Uterus (tissue), 4 donors: ENCODE measurements at places on chromosomes 3 and 15. TPM values are rescaled to one million over a fixed set of nuclear protein-coding genes. Genes with fewer than 3 reads are reported as not detected.

ST8SIA2 gene
- not detected for total RNA-seq

ARPP21 gene
- total RNA-seq = 1.2 TPM

DNA sequence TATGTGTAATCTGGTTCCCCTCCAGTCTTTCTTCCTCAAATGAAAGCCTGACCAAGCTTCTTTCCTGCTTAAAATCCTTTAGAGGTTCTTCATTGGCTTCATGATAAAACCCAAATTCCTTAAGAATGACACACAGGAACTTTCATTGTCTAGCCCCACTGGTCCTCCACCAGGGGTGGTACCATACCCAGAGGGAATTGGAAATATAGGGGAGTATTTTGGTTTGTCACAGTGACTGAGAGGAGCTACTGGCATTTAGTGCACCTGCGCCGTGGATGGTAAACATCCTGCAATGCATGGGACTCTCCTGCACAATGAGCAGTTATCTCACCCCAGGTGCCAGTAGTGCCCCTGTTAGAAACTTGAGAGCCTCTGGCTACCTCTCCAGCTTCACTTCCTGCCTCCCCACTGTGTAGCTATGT lies 10.8 kb downstream of the ZWILCH start:
- H3K36me3 ChIP-seq = no peaks in the 10 kb centered on the region
- H3K4me1 ChIP-seq = no peaks in the 10 kb centered on the region
- H3K4me3 ChIP-seq = no peak overlapping the region
- H3K27ac ChIP-seq = no peak overlapping the region
- no peak for DNase-seq
- no peaks in the 10 kb centered on the region for H3K27me3 ChIP-seq

GRCh38 chr3:149833241-149833640 lies 20.2 kb downstream of the RNF13 start:
- DNase-seq = no peak
- H3K27me3 ChIP-seq = no peaks in the 10 kb centered on the region
- no peak overlapping the region for H3K4me3 ChIP-seq
- no peak overlapping the region for H3K27ac ChIP-seq

RPP25 gene
- total RNA-seq = 6.4 TPM

- no peak overlapping the region for H3K4me3 ChIP-seq
- H3K27ac ChIP-seq = no peak overlapping the region
- DNase-seq = no peak
- no peaks in the 10 kb centered on the region for H3K4me1 ChIP-seq
Observed at GRCh38 chr3:113070072-113070640, 79.4 kb downstream of the GTPBP8 start.

GRCh38 chr3:107206141-107206540 lies 171.1 kb upstream of the CCDC54 start:
- no peak overlapping the region for H3K4me3 ChIP-seq
- H3K27ac ChIP-seq = no peak overlapping the region
- H3K4me1 ChIP-seq = peaks cover 4% of the 10 kb centered on the region

SCN11A gene
- total RNA-seq = not detected

TTLL3 gene
- total RNA-seq = 67.1 TPM

CCDC9B gene
- total RNA-seq = 43.8 TPM

MITF gene
- total RNA-seq = 18.2 TPM

- H3K4me3 ChIP-seq = peak overlapping the region; percentile 76
- peak overlapping the region; percentile 91 for H3K27ac ChIP-seq
- peaks cover 6% of the 10 kb centered on the region for H3K4me1 ChIP-seq
- peak; percentile 59 for DNase-seq
Observed at GRCh38 chr15:85620690-85621049, 174.1 kb downstream of the KLHL25 start.

DNA sequence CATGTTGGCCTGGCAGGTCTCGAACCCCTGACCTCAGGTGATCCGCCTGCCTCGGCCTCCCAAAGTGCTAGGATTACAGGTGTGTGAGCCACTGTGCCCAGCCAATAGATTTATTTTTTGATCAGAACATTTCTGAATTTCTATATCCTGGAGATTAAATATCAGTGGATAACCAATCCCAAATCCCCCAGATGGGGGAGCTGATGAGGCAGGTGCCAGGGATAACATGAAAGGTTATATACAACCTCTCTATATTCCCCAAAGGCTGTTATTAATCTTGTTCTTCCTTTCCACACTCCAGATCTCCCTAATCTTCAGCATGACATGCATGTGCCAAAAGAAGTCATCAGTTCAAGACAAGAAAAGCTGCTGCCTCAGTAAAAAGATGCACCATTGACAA lies 112.3 kb downstream of the WDR76 start:
- H3K4me3 ChIP-seq = no peak overlapping the region
- H3K27ac ChIP-seq = no peak overlapping the region
- no peaks in the 10 kb centered on the region for H3K27me3 ChIP-seq
- no peak for DNase-seq

DNA sequence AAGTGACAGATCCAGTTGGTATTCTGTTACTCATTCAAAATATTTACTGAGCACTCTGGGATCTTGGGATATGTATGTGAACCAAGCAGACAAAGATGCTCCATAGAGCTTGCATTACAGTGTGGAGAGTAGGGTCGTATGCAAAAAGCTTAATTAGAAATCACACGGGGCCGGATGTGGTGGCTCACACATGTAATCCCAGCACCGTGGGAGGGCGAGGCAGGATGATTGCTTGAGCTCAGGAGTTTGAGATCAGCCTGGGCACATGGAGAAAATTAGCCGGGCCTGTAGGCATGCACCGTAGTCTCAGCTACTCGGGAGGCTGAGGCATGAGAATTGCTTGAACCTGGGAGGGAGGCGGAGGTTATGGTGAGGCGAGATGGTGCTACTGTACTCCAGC lies 68.7 kb upstream of the MB21D2 start:
- H3K4me3 ChIP-seq = no peak overlapping the region
- H3K4me1 ChIP-seq = no peaks in the 10 kb centered on the region
- H3K27ac ChIP-seq = no peak overlapping the region
- no peaks in the 10 kb centered on the region for H3K36me3 ChIP-seq
- H3K27me3 ChIP-seq = peaks cover 3% of the 10 kb centered on the region
- DNase-seq = no peak

DNA sequence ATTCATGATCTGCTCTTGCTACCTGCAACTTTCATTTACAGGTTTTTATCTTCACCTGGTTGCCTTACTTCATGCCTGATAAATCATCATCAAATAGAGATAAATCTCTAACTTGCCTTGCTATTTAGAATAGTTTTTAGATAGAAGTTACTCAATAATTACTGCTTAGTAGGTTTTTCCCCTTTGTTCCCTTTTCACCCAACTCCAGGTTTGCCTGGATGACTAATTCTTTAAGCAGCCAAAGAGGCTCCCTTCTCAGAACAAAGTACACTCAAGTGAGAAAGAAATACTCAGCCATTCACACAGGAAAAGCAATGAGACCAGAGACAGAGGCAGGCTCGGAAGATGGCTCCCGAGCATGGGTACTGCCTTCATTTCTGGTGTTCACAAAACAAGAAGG lies 268.1 kb upstream of the CRBN start:
- H3K36me3 ChIP-seq = no peaks in the 10 kb centered on the region
- no peak for DNase-seq
- no peaks in the 10 kb centered on the region for H3K27me3 ChIP-seq

DNA sequence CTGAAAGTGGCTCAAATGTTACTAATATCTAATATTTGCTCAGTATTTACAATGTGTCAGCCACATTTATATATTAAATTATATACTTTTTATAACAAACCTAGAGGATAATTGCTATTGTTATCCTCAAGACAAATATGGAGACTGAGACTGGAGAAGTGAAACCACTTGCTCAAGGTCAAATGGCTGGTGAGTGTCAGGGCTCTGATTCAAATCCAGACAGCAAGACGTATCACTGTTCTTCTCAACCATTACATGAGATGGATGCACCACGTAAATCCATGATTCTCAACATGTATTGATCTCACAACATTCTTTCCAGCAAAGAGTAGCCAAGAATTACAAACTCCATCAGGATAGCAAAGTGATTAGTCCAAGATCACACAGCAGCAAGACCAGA lies 53.8 kb upstream of the CPB1 start:
- no peak overlapping the region for H3K4me3 ChIP-seq
- no peak overlapping the region for H3K27ac ChIP-seq
- no peaks in the 10 kb centered on the region for H3K36me3 ChIP-seq
- DNase-seq = no peak
- no peaks in the 10 kb centered on the region for H3K27me3 ChIP-seq
- no peaks in the 10 kb centered on the region for H3K4me1 ChIP-seq

GRK7 gene
- not detected for total RNA-seq

DNA sequence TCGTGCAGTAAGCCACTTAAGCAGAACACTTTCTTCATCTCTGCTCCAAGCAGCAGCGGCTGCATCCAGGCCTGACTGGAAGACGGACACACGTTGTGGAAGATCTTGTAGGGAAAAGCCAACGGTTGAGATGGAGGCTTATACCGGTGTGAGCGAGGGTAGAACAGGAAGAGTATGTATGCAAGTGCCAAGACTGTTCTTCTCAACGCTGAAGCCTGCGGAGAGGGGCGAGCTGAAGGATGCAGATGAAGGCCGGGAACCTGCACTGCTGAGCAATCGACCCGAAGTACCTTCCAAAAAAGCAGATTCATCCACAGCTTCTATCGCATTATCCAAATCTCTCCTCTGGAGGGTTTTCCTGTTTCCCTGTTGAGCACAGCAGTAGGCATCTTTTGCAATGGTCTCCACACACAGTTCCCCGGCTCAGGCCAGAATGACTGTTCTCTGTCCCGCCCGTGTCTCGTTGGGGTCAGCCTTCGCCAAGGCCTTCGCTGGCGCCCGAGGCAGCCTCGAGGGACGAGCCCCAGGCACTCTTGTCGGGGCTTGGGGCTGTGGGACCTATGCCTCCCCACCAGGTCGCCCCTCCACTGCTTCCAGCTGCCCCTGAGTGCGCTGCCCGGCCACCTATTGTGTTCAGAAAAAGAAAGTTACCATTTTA lies 22.2 kb upstream of the DYNC1LI1 start:
- no peak overlapping the region for H3K27ac ChIP-seq
- no peak for DNase-seq
- H3K36me3 ChIP-seq = no peaks in the 10 kb centered on the region

DNA sequence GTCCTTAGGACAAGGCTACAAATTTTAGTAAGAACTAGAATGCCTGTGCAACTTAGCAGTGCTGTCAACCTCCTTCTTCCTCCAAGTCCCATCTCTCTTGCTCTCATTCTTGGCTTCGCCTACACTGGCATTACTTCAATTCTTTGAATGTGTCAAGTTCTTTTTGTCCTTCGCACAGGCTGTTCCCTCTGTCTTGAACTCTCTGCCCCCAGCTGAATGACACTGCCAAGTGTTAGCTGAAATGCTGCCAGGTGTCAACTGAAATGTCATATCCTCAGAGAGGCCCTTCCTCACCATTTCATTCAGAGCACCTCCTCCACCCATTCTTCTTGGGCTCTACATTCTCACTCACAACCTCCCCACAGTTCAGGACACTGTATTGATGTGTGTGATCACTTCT lies 48.8 kb upstream of the PSMD6 start:
- H3K27me3 ChIP-seq = no peaks in the 10 kb centered on the region
- H3K4me1 ChIP-seq = no peaks in the 10 kb centered on the region
- no peak for DNase-seq
- H3K36me3 ChIP-seq = no peaks in the 10 kb centered on the region
- H3K4me3 ChIP-seq = no peak overlapping the region

GRCh38 chr3:97389936-97390335 lies 374.6 kb upstream of the ARL6 start:
- H3K36me3 ChIP-seq = no peaks in the 10 kb centered on the region
- no peaks in the 10 kb centered on the region for H3K4me1 ChIP-seq
- H3K27me3 ChIP-seq = no peaks in the 10 kb centered on the region

- H3K27me3 ChIP-seq = no peaks in the 10 kb centered on the region
- no peaks in the 10 kb centered on the region for H3K36me3 ChIP-seq
- no peak overlapping the region for H3K27ac ChIP-seq
- H3K4me1 ChIP-seq = no peaks in the 10 kb centered on the region
- DNase-seq = no peak
- no peak overlapping the region for H3K4me3 ChIP-seq
Observed at GRCh38 chr3:73353649-73354217, 271.0 kb downstream of the PDZRN3 start.

NSMCE3 gene
- total RNA-seq = 16.7 TPM

DNA sequence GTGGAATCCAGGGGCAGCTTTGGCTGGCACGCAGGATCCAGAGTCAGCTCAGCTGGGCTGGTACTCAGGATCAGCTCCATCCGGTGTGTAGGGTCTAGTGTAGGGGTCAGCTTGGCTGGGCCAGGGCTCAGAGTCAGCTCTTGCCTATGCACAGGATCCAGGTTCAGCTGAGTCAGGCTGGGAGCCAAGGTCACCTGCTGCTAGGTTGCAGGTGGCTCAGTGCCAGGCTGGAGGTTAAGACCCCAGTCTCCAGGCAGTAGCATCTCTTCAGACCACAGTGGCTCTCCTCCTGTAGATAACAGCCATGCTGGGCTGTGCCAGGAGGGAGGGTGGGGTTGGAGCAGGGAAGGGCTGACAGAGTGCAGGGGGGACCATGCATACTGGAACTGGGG lies 1.8 kb downstream of the HYAL3 start:
- no peaks in the 10 kb centered on the region for H3K27me3 ChIP-seq
- H3K4me3 ChIP-seq = no peak overlapping the region
- peak; percentile 55 for DNase-seq
- H3K27ac ChIP-seq = no peak overlapping the region
- H3K4me1 ChIP-seq = no peaks in the 10 kb centered on the region
- H3K36me3 ChIP-seq = no peaks in the 10 kb centered on the region

OIP5 gene
- total RNA-seq = not detected

ARL6 gene
- total RNA-seq = 42.5 TPM

GRCh38 chr3:98734306-98734705 lies 28.8 kb upstream of the ST3GAL6 start:
- no peak for DNase-seq
- H3K36me3 ChIP-seq = no peaks in the 10 kb centered on the region
- H3K4me1 ChIP-seq = no peaks in the 10 kb centered on the region
- H3K27ac ChIP-seq = peak overlapping the region; percentile 76

TTLL13 gene
- not detected for total RNA-seq

GRCh38 chr3:55161231-55161630 lies 233.4 kb upstream of the LRTM1 start:
- no peaks in the 10 kb centered on the region for H3K4me1 ChIP-seq
- no peak overlapping the region for H3K4me3 ChIP-seq
- no peaks in the 10 kb centered on the region for H3K27me3 ChIP-seq
- DNase-seq = no peak
- no peak overlapping the region for H3K27ac ChIP-seq
- H3K36me3 ChIP-seq = no peaks in the 10 kb centered on the region

NR2F2 gene
- total RNA-seq = 23.6 TPM

DNA sequence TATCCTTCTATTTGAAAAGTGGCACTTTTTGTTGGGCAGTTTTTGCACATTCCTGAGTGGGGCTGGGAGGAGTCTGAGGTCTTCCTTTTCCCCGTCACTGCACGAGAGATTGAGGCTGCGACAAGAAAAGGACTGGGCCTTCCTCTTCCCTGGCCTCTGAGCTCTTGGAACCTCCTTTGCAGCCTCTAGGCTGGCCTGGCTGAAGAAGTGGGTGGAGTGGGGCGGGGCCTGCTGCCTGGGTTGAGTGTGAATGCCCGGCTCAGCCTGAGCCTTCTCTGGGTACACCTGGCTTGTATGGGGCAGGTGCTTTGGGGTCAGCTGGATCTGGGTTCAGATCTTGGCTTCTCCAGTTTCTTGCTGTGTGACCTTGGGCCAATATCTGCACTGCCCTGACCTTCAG lies 43.1 kb downstream of the PLXNA1 start:
- no peaks in the 10 kb centered on the region for H3K27me3 ChIP-seq
- H3K36me3 ChIP-seq = no peaks in the 10 kb centered on the region
- no peak for DNase-seq
- no peak overlapping the region for H3K27ac ChIP-seq
- H3K4me3 ChIP-seq = no peak overlapping the region

GRCh38 chr15:34850121-34850520 lies 54.8 kb upstream of the ACTC1 start:
- peaks cover 5% of the 10 kb centered on the region for H3K4me1 ChIP-seq
- H3K4me3 ChIP-seq = no peak overlapping the region
- DNase-seq = peak; percentile 18
- H3K27ac ChIP-seq = no peak overlapping the region
